ENCODE measurements at places on chromosomes 16 and 17. TPM values are rescaled to one million over a fixed set of nuclear protein-coding genes. Genes with fewer than 3 reads are reported as not detected.

DNA sequence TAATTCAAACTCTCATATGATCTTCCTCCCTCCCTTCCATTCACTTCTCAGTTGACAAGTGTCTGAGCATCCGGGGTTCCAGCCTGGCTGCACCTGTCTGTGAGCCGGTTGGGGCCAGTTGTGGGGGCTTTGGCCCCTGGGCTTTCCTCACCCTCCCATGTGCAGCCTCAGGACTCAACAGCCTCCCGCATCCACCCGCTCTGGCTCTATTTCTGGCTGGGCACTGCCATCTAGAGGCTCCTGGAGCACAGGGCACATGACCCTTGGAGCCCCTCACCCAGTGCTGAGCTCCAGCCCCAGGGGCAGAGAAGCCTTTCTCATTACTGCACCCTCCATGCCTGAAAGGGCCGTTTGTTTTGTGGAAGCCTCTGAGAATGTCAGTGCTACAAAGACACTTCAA is 43.3 kb downstream of the HAPSTR1 start:
- peak; percentile 32 for DNase-seq

The HOXB5 gene
- total RNA-seq, result 2.1 TPM

The CHAD gene
- total RNA-seq, result not detected

DNA sequence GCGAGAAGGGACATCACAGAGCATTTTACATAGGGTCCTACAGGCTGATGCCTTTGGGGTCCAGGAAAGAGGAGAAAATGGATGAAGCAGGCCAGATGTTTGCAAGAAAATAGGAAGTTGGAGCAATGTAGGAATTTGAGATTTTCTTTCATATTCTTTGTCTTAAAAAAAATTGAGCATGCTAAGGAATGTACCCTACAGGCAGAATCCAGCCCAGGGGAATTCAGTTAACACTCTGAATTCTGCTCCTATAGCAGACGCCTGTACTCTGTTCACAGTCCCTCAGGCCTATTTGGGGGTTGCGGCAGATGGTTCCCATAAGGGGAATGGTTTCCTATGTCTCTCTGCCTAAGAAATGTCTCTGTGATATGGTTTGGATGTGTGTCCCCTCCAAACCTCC is 393.7 kb upstream of the C16orf82 start:
- no peak for DNase-seq

The C16orf46 gene
- 2.9 TPM for total RNA-seq
